ENCODE measurements at places on chromosomes 5 and 9.

- no peak for DNase-seq
Observed at GRCh38 chr5:178589180-178590140, 733 bp downstream of the COL23A1 start.

DNA sequence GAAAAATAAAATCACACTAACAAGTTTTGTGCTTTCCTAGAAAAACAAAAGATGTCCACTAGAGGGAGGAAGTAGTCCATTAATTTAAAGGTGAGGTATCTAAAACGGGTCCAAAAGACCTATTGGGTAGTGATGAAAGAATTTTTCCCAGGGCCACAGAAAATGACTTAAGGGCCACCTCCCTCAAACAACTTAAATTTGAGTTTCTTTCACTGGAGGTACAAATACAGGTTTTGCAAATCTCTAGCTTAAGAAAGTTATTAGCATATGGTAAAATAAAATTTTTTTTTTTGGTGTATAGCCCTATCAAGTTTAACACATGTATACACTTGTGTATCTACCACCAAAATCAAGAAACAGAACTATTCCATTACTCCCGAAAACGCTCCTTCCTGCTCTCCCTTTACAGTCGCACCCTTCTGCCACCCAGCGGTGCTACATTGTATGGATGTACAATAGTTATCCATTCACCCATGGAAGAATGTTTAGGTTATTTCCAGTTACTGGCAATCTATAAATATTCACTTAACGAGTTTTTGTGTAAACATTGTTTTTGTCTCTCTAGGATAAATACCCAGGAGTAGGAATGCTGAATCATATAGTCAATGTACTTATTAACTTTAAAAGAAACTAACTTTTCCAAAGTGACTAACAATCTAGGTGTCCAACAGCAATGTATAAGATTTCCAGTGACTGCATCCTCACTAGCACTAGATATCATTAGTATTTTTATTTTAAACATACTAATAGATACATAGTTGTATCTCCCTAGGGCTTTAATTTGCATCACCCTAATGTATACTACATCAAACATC, 21.9 kb downstream of the DEPDC1B start:
- DNase-seq: no peak

- no peak for DNase-seq
Observed at GRCh38 chr5:44387921-44388320, 1.3 kb downstream of the FGF10 start.

GRCh38 chr9:18473652-18474279, at the start of gene ADAMTSL1:
ADAMTSL1 (plus strand) TSS chr9:18474153; CDS start chr9:18474233, 80 bp downstream.
- DNase-seq: no peak

DNA sequence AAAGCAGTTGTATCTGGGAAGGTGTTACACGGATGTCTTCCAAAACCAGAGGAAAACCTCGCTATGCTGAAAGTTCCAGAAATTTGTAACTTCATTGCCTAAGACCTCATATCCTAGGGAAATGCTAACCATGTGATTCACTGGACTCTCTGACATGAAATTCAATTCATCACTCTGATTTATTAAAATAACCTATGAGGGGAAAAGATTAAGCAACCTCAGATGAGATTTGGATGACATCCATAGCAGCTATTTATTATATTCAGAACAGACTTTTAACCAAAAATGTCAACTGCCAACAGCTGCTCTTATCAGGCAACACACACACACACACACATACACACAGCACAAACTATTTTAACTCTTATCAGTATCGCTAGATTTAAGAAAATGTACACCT, 1006.4 kb upstream of the CTNND2 start:
- no peak for DNase-seq

DNA sequence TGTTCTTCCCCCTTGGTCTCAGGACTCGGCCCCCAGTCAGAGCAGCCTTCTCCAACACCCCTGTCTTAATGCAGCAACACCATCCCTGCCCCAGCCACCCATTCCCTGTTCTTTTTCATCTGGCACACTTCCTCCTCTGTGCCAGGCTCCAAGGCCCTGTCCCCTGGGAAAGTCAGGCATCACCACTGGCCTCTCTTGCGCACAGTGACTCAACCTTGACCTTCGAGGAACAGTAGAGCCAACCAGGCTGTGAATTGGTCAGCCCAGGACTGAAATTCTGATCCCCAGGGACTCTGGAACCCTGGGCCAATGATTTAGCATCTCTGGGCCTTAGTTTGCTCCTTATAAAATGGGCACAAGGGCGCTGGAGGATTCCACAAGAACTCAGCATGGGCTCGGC, 10.5 kb upstream of the RALGDS start:
- DNase-seq: no peak

DNA sequence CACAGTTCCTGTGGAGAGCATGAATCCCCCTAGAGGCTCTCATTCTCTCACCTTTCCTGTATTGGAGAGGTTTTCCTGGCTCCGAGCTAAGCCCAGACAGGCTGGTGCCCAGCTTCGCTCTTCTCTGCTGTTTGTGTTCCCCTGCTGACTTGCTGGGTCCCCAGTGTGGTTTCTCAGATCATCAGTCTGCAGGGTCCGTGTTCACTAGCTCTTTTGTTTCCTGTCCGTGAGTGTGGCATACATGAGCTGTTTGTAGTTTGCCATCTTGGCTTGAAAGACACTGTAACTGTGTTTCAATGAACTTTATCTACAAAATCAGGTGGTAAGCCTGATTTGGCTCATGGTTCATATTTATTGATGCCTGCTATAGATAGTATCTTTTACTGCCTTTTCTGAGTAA, 23.8 kb downstream of the LOX start:
- no peak for DNase-seq

DNA sequence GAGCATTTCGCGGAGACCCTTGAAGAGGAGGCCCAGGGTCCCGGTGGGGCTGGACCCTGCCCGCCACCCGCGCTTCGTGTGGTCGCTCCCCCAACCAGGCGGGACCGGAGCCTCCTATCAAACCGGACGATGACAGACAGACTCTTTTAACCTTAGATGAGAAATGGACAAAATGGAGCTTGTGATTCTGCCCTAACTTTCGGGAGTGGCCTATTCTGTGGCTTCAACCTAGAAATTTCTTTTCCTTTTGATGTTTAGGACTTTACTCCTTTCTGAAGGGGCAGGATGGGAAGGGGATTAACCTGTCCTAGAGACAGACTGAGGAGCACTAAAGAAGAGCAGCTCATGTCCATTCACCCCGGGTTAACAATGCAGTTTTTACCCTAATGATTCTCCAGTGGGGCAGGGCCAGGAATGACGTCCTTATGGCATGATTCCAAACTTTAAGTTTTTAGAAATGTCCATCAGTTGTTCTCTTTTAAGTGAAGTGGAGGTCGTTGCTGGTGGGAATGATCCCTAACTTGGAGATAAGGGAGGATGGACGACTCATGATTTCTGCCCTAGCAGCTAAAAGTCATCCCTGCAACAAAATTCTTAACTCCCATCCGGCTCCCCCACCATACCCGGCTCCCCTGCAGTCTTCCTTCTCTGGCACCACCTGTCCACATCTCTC, 1.0 kb downstream of the NIPSNAP3A start:
- no peak for DNase-seq

DNA sequence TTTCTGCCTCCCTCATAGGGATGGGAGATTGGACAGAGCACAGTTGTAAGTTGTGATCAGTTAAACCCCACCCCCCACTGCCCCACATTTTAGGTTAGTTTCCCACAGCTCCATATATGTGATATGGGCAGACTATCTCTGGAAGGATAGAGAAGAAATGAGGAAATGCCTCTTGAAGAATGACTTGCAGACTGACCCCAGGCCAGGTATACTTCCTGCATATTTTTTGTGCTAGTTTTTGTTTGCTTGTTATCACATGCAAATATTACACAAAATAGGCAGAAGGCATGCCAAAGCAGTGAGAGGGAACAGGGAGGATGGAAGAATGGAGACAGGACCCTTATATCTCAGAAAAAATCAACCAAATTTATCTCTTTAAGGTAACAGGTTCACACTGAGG, 10.1 kb upstream of the GLRX start:
- no peak for DNase-seq

- DNase-seq: no peak
Observed at GRCh38 chr5:43456556-43456955, 27.1 kb downstream of the TMEM267 start.

- DNase-seq: no peak
Observed at GRCh38 chr5:132669966-132670882, 3.6 kb upstream of the IL4 start.

DNA sequence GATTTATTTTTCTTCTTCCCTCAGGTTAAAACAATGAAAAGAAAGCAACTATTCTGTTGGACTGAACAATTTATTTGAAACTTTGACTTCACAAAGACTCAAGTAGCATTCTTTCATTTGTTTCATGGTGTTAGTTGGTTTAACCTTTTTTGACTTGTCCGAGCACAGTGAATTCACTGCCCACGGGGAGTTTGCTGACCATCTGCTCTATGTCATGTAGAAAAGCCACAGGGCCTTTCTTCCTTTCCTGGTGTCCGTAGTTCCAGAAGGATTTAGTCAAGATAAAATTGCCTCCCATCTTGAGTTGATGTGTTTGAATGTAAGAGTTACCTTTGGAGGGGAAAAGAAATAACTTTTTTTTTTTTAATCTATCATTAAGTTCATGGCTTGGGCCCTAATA, 55.1 kb upstream of the ZNF608 start:
- DNase-seq: no peak

GRCh38 chr5:62306896-62307689, 1.1 kb downstream of the KIF2A start:
- DNase-seq: peak; percentile 71

DNA sequence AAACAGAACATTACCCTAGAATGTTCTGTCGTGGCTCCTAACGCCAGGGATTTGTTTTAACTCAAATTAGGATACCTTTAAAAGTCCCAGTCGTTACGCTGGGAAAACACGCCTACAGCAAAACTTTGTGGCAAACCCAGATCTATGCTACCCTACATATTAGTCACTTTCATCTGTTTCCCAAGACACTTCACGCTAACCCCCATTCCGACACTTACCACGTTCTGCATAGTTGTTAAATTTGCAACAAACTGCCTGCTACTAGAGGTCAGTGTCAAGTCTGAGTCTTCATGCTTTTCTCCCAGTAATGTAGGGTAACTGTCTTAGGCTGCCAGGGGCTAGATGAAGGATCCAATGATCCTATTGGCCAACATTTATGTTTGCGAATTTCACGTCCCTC, 140.3 kb downstream of the RASEF start:
- DNase-seq: no peak

- no peak for DNase-seq
Observed at GRCh38 chr5:110757118-110757729, 18.4 kb downstream of the SLC25A46 start.

- peak; percentile 72 for DNase-seq
Observed at GRCh38 chr9:69168709-69169217, 5.3 kb upstream of the TJP2 start.

GRCh38 chr9:121220996-121221663, 19.5 kb upstream of the RAB14 start:
- no peak for DNase-seq

DNA sequence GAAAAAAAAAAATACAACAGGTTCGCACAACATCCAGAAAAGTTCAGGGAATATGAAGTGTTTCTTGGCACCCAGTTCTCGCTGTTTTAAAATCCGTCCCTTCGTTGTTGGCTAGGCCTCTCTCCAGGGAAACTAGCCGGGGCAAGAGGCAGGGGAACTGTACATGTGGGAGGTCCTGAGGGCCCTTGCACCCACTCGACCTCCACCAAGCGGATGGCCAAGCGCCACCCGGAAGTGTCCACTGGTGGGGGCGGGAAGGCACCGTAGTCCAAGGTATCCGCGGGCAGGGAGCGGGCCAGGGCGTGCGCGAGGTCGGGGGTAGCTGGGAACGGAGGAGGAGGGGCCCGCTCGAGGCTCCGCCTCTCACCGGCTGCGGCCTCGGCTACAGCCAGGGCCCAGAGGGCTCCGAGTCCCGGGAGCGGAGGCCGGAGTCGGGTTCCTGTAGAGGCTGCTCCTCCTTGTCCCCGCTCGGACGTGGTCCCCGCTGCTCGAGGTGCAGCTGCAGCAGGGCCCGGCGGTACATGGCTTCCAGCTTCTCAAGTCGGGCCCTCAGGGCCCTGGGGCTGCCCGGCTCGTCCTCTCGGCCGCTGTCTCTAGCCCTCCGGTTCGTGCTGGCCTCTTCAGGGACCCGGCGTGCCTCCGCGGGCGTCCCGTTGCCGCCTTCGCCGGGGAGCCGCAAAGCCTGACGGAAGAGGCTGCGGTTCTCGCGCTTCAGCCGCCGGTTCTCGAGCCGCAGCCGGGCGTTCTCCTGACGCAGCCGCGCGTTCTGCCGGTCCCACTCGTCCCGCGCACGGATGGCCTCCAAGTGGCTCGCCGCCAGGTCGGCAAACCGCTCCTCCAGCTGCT, 720 bp downstream of the TUSC1 start:
- no peak for DNase-seq

DNA sequence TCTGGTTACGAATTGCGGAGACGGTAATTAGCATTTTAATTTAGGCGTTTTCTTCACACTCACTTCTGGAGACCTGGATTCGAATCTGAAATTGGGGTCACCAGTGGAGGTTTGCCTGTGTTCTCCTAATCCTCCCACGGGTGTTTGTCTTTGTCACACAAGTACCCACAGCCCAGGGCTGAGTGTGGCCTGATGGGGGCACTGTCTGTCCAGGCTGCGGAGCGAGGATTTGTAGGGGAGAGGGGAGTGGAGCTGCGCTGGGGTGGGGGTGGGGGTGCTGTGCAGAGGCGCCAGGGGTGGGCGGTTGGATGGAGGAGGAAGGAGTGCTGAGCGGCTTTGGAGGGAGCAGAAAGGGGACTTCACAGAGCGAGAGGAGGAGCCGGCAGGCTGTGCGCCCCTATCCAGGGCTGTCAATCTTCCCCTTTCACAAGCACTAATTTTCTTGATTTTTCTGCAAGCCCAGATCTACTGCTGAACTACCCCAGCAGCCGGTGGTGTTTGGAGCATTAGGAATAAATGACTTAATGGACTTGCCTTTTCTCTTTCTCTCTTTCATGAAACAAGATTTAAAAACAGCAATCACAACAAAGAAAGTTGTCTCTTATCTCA, 53.1 kb downstream of the TSPAN17 start:
- peak; percentile 15 for DNase-seq

GRCh38 chr5:15717001-15717400, 217.0 kb downstream of the FBXL7 start:
- DNase-seq: no peak

DNA sequence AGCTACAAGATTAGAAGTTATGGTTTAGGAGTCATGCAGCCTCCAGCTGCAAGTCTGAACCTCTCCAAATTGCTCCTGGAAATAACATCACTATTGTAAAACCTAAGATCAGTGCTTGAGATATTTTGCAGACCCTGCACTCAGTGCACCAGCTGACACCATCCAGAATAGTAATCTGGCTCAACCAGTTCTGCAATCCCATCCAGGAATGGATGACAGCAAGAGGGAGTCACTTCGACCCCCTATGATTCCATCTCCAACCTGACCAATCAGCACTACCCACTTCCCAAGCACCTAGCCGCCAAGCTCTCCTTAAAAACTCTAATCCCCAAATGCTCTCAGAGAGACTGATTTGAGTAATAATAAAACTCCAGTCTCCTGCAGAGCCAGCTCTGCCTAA, 37.9 kb upstream of the NR4A3 start:
- DNase-seq: no peak

GRCh38 chr9:129240581-129241211, 62.6 kb upstream of the IER5L start:
- DNase-seq: no peak

All from activated naive CD4-positive, alpha-beta T cell treated with Interleukin-2 at 50 U/mL for 16 hours (primary cell).